Cardiac muscle cell (in vitro differentiated cells and primary cell): ENCODE measurements at places on chromosomes 1 and 21.

GRCh38 chr1:182206626-182207239 is 145.2 kb upstream of the ZNF648 start:
- H3K27ac ChIP-seq = no peak overlapping the region
- H3K27me3 ChIP-seq = peaks cover 34% of the 10 kb centered on the region
- no peak overlapping the region for H3K4me3 ChIP-seq
- H3K36me3 ChIP-seq = no peaks in the 10 kb centered on the region
- H3K4me1 ChIP-seq = peaks cover 15% of the 10 kb centered on the region
- DNase-seq = peak; percentile 46

- no peak for DNase-seq
- H3K27me3 ChIP-seq = no peaks in the 10 kb centered on the region
- H3K4me1 ChIP-seq = no peaks in the 10 kb centered on the region
- no peak overlapping the region for H3K4me3 ChIP-seq
These were observed 322.6 kb downstream of the LTN1 start for GRCh38 chr21:28669971-28670653.

DNA sequence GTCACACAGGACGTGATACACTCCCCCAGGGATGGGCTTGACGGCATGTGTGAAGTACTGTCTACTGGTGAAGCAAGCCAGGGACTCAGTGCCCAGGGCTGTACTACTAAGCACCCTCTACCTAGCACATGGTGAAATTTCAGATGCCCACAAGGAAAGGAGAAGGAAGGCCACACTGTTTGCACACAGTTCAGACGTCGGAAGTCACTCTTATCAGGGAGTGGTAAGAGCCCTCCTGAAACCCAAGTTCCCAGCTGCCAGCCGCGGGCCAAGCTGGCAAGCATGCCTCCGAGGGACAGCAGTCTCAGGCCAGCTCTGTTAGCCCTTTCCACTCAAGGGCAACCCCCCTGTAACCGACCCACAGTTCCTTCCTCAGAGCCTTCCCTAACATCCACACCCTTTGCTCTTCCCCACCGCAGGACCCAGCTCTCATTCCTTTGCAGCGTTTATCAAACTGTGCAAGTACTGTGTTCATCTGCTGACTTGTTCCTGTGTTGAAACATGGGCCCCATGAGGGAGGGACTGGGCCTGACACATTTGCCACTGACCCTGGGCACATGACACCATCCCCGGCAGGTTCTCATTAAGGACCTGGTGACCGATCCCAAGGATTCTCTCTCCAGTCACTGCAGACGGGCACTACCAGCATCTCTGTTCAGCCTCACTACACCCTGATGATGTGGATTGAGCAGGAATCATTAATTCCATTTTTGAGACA is 58.5 kb downstream of the SLC66A1 start:
- no peaks in the 10 kb centered on the region for H3K27me3 ChIP-seq
- peaks cover under 1% of the 10 kb centered on the region for H3K36me3 ChIP-seq
- H3K4me3 ChIP-seq = no peak overlapping the region
- H3K27ac ChIP-seq = no peak overlapping the region
- no peak for DNase-seq

- no peak overlapping the region for H3K27ac ChIP-seq
- no peaks in the 10 kb centered on the region for H3K4me1 ChIP-seq
- no peaks in the 10 kb centered on the region for H3K36me3 ChIP-seq
- no peak for DNase-seq
- H3K27me3 ChIP-seq = no peaks in the 10 kb centered on the region
These were observed 108.8 kb downstream of the SMYD3 start for GRCh38 chr1:246398126-246398813.

GRCh38 chr1:174080819-174081218 is 58.7 kb upstream of the RC3H1 start:
- DNase-seq = no peak
- H3K36me3 ChIP-seq = no peaks in the 10 kb centered on the region
- no peak overlapping the region for H3K27ac ChIP-seq
- no peak overlapping the region for H3K4me3 ChIP-seq
- no peaks in the 10 kb centered on the region for H3K4me1 ChIP-seq
- no peaks in the 10 kb centered on the region for H3K27me3 ChIP-seq

DNA sequence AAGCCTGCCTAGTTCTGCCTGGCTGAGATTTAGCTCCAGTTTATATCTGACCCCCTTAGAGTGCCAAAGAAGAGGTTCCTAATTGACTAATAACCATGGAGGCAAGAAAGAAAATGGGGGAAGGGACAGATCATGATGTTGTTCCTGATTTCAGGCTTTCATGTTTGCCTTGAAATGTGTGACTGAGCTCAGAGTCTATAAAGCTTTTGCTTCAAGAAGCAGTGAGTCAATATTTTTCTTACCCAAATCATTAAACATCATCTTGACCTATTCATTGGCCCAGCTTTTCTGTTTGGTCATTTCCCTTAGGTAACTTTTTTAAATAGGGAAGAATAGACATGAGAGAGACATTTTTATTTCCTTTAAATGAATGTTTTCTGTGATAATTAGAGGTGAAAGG is 55.9 kb downstream of the HHAT start:
- H3K36me3 ChIP-seq = no peaks in the 10 kb centered on the region
- H3K27me3 ChIP-seq = no peaks in the 10 kb centered on the region
- no peaks in the 10 kb centered on the region for H3K4me1 ChIP-seq
- no peak for DNase-seq
- no peak overlapping the region for H3K4me3 ChIP-seq

DNA sequence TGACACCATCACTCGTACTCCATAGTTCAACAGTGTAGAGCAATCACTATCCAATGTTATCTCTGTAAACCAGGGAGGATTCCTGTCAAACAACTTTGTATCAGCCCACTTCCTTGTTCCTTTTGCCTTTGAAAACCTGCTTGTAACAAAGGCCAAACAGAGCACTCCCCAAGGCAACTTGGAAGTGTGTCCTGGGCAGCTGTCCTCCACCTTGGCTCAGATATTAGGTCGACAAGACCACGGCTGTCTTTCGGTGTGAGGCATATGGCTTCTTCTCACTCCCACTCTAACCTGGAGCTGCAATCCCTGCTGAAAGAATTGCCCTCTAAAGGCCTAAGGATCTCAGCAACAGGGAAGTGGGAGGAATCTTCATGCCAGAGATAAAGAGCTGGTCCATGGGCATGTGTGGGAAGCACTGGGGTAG is 66.7 kb downstream of the ITPKB start:
- H3K27me3 ChIP-seq = no peaks in the 10 kb centered on the region
- H3K4me1 ChIP-seq = peaks cover 11% of the 10 kb centered on the region
- DNase-seq = no peak
- no peak overlapping the region for H3K4me3 ChIP-seq
- no peak overlapping the region for H3K27ac ChIP-seq

DNA sequence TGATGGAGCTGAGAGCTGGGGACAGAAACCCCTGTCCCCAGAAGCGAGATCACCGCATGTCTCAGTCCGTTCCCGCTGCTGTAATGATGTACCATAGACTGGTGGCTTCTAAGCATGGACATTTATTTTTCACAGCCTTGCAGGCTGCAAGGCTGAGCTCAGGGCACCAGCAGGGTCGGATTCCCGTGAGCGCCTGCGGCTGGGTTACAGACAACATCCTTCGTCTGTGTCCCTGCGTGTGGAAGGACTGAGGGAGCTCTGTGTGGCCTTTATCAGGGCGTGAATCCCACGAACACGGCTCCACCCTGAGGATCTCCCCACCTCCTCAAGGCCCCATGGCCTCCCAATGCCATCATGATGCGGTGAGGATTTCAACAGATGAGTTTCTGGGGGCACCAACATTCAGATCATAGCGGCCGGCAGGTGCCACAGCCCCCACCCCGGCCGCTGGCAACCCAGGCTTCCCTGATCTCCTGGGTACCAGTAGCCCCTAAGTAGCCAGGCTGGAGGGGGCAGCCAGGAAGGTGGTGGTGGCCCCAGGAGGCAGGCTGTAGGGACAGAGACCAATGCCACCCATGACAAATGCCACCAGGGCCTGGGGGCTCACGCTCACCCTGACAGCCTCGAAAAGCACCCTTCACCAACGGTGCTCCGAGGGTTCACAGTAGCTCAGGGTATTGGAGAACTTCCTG is 104.4 kb downstream of the CRYAA start:
- DNase-seq = no peak
- peaks cover 6% of the 10 kb centered on the region for H3K4me1 ChIP-seq
- H3K4me3 ChIP-seq = no peak overlapping the region
- no peak overlapping the region for H3K27ac ChIP-seq
- H3K36me3 ChIP-seq = no peaks in the 10 kb centered on the region
- H3K27me3 ChIP-seq = no peaks in the 10 kb centered on the region

DNA sequence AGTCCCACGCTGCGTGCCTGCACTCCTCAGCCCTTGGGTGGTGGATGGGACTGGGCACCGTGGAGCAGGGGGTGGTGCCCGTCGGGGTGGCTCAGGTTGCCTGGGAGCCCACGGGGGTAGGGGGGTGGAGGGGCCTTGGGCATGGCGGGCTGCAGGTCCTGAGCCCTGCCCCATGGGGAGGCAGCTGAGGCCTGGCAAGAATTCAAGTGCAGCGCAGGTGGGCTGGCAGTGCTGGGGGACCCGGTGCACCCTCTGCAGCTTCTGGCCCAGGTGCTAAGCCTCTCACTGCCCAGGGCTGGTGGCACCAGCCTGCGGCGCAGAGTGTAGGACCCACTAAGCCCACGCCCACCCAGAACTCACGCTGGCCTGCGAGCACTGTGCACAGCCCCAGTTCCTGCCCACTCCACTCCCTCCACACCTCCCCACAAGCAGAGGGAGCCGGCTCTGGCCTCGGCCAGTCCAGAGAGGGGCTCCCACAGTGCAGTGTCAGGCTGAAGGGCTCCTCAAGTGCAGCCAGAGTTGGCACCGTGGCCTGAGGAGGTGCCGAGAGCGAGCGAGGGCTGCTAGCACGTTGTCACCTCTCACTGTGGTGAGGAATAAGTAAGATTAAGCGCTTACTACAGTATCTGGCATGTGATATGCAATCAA is 12.8 kb downstream of the TNNI3K start:
- H3K4me3 ChIP-seq = no peak overlapping the region
- no peaks in the 10 kb centered on the region for H3K27me3 ChIP-seq
- no peaks in the 10 kb centered on the region for H3K36me3 ChIP-seq
- peaks cover 28% of the 10 kb centered on the region for H3K4me1 ChIP-seq
- no peak overlapping the region for H3K27ac ChIP-seq
- no peak for DNase-seq

DNA sequence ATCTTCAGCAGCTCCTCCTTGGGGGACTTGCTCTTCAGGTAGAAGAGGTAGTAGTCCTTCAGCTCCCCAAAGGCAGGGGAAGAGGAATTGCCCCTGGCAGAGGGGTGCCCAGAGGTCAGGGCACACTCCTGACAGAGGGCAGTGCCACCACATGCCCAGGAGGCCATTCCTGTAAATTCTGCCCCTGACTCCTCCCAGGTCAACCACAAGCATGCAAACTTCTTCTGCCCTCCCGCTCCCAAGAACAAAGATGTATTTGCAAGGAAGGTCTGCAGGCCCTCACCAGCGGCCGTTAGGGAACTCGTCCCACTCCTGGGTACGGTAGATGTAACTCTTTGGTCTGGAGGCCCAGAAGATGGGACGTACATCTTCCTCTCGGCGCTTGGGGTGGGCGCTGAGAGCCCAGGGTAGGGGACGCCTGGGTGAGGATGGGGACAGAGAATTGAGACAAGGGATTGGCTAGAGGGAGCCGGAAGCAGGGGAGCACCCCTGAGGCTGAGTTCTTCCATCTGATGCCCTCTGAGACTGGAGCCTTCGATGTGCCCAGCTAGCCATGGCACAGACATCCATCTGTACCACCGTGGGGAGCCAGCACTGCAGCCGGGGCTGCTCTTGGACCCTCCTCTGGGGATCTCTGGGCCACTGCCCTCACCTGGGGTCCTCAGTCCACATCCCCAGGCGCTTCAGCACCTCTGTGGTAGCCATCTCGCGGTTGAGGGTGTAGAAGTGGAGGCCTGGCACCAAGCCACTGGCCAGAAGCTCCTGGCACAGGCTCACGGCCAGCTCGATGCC is 11.1 kb downstream of the MTHFR start:
- peaks cover 31% of the 10 kb centered on the region for H3K4me1 ChIP-seq
- no peak for DNase-seq
- no peaks in the 10 kb centered on the region for H3K27me3 ChIP-seq
- peak overlapping the region; percentile 98 for H3K27ac ChIP-seq

GRCh38 chr1:85198864-85199263 is 2.0 kb downstream of the SYDE2 start:
- H3K36me3 ChIP-seq = no peaks in the 10 kb centered on the region
- peak overlapping the region; percentile 90 for H3K4me3 ChIP-seq
- DNase-seq = no peak
- H3K27ac ChIP-seq = no peak overlapping the region
- H3K4me1 ChIP-seq = peaks cover 19% of the 10 kb centered on the region

- peak overlapping the region; percentile 12 for H3K27ac ChIP-seq
- no peaks in the 10 kb centered on the region for H3K27me3 ChIP-seq
- H3K4me3 ChIP-seq = no peak overlapping the region
- peaks cover 29% of the 10 kb centered on the region for H3K4me1 ChIP-seq
- no peak for DNase-seq
- H3K36me3 ChIP-seq = no peaks in the 10 kb centered on the region
These were observed 25.4 kb downstream of the NUAK2 start for GRCh38 chr1:205296154-205296553.

- H3K27ac ChIP-seq = no peak overlapping the region
- H3K4me1 ChIP-seq = peaks cover 18% of the 10 kb centered on the region
- no peaks in the 10 kb centered on the region for H3K36me3 ChIP-seq
These were observed 3.1 kb downstream of the RNF220 start for GRCh38 chr1:44408212-44408582.

- no peak overlapping the region for H3K4me3 ChIP-seq
These were observed 46.0 kb downstream of the HSPG2 start for GRCh38 chr1:21891081-21891480.

DNA sequence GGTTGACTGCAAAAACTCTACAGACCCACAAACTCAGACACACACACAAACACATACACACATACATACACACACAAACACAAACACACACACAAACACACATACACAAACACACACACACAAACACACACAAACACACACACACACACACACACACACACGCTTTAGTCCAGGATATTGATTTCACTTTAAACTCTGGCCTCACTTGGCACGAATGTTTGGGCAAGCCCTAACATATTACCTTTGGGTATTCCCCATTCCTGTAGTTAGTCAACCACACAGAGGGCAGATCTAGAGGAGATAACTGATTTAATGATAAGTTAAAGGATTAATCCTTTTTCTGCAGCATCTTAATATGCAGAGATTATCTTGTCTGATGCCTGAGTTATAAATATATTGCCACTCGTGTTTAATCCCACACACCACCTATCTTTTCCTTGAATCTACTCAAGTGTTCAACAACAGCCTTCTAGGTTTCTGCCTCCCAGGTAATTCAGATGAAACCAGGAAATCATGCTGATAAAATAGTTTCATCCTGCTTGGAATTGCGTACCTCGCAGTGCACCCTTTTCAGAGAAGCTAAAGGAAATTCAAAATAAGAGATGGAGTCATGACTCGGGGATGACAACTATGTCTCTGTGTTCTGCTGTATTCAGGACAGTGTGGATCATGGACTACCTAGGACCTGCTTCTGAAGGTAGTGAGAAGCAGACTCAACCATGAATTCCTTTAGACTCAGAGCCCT is 14.5 kb upstream of the RUNX1 start:
- no peak overlapping the region for H3K27ac ChIP-seq
- no peaks in the 10 kb centered on the region for H3K36me3 ChIP-seq

- no peaks in the 10 kb centered on the region for H3K27me3 ChIP-seq
- H3K4me3 ChIP-seq = no peak overlapping the region
- no peak for DNase-seq
- no peaks in the 10 kb centered on the region for H3K4me1 ChIP-seq
These were observed 281.2 kb downstream of the AKT3 start for GRCh38 chr1:243568793-243569192.
